ENCODE measurements at places on chromosomes 6 and 20.

- DNase-seq: peak; percentile 73
These were observed 38.1 kb upstream of the FAM135A start for GRCh38 chr6:70375166-70375565.

DNA sequence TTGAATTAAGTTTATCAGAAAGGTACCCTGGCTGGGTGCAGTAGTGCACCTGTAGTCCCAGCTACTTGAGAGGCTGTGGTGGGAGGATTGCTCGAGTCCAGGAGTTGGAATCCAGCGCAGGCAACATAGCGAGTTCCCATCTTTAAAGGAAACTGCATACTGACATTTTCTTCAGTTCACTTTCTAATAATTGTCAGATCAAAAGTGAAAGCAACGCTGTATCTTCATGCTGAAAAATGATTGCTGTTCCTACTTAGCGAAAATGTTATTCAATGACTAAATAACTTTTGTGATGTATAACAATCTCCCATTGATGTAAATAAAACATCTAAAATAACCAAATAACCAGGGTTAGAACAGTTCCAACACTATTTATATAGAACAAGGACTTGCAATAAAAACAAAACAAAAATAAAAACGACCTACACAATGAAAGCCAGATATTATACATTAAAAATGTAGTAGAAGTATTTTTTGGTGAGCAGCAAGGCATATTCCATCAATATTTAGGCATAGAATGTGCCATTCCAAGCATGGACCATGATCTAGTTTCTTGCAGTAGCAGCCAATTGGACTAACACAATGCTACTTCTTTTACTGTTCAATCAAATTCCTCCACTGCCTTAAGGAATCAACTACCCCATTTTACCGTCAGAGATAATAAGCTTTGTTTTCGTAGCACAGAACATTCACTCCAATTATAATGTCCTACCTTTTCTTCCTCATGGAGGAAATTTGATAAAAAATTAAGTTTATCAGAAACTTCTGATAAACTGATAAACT is 1.5 kb downstream of the LATS1 start:
- DNase-seq: no peak

DNA sequence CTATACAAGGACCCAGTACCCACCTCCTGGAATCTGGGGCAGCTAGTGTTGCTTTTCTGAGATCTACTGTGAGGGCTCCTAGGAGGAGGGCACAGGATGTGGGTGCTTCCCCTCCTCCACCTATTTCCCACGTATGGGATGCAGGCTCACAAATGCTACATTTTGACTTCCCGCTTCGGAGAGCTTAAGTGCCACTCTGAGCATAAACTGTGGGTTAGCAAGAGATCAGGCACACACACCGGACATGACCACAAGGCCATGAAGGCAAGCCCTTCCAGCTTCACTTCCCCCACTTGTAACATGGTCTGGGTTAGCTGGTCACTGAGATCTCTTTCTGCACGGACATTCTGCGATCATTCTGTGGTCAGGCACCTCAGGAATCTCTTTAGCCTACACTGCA is 15.7 kb upstream of the TGM3 start:
- DNase-seq: no peak

GRCh38 chr6:115363379-115363778 is 697.3 kb downstream of the FRK start:
- no peak for DNase-seq

DNA sequence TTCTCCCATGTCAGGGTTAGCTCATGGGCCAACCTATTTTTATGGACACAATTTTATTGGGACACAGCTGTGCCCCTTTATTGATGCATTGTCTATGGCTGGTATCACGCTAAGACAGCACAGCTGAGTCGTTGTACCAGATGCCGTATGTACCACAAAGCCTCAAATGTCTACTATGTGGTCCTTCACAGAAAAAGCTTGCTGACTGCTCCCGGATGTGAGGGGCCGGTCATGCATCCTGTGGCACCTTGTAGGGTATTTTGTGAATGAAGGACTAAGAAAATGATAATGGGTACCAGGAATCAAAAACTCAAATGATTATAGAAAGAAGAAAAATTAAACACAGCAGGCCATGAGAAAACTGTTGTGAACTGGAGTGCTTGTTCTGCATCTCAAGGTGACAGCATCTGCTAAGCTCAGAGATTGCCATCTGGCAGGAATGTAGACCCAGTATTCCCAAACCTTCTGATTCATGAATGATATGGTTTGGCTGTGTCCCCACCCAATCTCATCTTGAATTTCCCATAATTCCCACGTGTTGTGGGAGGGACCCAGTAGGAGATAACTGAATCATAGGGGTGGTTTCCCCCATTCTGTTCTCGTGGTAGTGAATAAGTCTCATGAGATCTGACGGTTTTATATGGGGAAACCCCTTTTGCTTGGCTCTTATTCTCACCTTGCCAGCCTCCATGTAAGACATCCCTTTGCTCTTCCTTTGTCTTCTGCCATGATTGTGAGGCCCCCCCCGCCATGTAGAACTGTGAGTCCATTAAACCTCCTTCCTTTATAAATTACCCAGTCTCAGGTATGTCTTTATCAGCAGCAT is 248.5 kb downstream of the TSHZ2 start:
- peak; percentile 26 for DNase-seq

DNA sequence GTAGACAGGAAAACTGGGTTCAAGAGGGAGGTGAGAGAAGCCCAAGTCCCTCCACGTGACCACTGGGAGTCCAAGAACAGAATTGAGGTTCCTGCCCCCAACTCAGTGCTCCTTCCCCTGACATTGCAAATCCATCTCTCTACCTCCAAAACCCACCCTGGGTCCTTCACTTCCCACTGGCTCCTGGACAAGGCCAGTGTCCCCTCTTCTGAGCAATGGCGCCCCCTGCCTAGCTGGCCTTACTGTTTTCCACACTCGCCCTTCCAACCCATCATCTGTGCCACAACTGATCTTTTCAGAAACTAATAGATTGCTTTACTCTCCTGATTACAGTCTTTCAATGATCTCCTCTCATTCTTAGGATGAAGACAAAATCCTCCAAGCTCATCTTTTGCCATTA is 200.3 kb downstream of the ANKRD60 start:
- no peak for DNase-seq

- no peak for DNase-seq
These were observed 185.2 kb upstream of the EXOC2 start for GRCh38 chr6:878179-878578.

GRCh38 chr6:33716890-33717632 is 5.6 kb upstream of the UQCC2 start:
- no peak for DNase-seq

DNA sequence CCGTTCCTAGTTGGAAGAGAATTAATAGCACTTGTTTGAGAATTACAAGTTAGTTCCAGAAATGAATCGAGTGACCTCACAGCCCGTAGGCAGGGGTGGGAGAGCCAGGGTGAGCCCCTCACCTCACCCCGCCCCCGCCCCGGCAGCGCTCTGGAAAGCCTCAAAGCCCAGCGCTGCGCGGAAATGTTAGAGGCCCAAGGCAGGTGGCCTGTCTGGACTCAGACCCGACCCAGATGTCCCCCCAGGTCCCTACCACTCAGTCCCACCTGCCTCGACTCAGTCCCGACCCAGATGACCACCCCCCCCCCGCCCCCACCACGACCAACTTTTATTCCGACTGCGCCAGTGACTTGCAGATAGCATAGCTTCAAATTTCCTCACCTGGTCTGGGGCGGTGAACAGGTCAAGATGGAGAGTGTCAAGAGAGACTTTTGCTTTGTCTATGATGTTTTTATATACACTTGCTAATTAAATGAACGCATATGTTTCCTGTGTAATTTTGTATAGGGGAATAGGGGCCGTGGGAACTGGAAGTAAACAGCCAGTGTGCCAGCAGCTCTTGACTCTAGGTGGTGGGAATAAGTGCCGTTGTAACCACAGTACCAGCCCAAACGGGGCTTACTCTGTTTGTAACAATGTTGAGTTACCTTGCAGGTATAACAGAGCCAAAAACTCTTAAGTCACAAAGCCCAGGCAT is 1.2 kb upstream of the PXDC1 start:
- DNase-seq: no peak

GRCh38 chr20:31740208-31740607 is 1.1 kb downstream of the TPX2 start:
- DNase-seq: peak; percentile 65

GRCh38 chr6:56255349-56255748 is 8.0 kb upstream of the COL21A1 start:
- no peak for DNase-seq

DNA sequence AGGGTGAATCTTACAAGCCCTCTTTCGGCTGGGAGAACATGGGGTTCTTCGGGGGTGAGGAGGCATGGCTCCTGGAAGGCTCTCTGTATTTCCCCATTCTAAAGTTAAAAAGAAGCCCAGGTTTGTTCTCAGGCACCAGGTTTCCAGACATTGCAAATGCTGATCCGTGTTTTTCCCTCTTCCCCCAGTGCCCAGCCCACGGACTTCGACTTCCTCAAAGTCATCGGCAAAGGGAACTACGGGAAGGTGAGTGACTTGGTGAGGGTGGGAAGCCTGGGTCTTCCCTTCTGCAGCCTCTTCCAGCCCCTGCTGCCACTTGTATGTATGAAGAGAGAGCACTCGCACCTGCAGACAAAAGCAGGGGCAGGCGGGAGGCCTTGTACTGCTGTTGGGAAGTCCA is 8.7 kb downstream of the SGK2 start:
- no peak for DNase-seq

- DNase-seq: no peak
These were observed 22.1 kb downstream of the TTPAL start for GRCh38 chr20:44497761-44498160.

- DNase-seq: no peak
These were observed 2.5 kb upstream of the FASTKD5 start for GRCh38 chr20:3162080-3162611.
